ENCODE measurements at places on chromosomes 5 and 9. TPM values are rescaled to one million over a fixed set of nuclear protein-coding genes. Genes with fewer than 3 reads are reported as not detected.
A peak's percentile ranks its signal among the peaks of the same experiment; 100 is the strongest.

The ZNF658 gene
- 6.1 TPM for total RNA-seq

The SOHLH1 gene
- total RNA-seq: not detected

The LAMC3 gene
- 0.55 TPM for total RNA-seq

GRCh38 chr5:178624631-178625546, 2.0 kb downstream of the CLK4 start:
- no peaks in the 10 kb centered on the region for H3K4me1 ChIP-seq
- no peaks in the 10 kb centered on the region for H3K27me3 ChIP-seq
- peaks cover 34% of the 10 kb centered on the region for H3K36me3 ChIP-seq
- peak overlapping the region; percentile 99 for H3K27ac ChIP-seq
- peak overlapping the region; percentile 95 for H3K4me3 ChIP-seq

- peak; percentile 30 for DNase-seq
- H3K27me3 ChIP-seq: peaks cover 6% of the 10 kb centered on the region
- H3K4me3 ChIP-seq: no peak overlapping the region
- H3K36me3 ChIP-seq: no peaks in the 10 kb centered on the region
- no peak overlapping the region for H3K27ac ChIP-seq
These were observed 105.6 kb downstream of the PSD2 start for GRCh38 chr5:139901251-139901575.

DNA sequence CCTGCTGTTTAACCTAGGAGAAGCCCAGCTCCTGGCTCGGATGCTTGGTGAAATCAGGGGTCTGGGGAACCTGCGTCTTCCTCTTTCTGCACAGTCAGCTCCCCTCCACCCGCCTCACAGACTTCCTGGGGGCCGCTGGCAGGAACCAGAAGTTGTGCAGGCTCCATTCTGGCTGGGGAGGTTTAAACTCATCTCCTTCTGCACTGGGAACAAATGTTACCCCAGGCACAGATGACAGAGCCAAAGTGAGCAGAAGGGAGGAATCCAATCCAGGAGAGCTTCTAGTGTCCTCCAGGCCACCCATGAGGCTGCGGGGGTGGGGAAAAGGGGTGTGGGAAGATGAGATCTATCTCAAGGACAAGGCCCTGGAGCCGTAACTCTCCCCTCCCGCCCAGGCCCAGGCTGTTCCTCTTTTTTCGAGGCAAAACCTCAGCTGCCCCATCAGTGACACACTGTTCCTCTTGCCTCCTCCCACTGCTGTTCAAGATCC, 31.2 kb downstream of the KCNMB1 start:
- H3K4me3 ChIP-seq: no peak overlapping the region
- peaks cover 67% of the 10 kb centered on the region for H3K4me1 ChIP-seq
- no peaks in the 10 kb centered on the region for H3K36me3 ChIP-seq
- peak overlapping the region; percentile 49 for H3K27ac ChIP-seq
- H3K27me3 ChIP-seq: no peaks in the 10 kb centered on the region
- DNase-seq: peak; percentile 91
